HepG2 (cell line): ENCODE measurements at places on chromosomes 6 and 20. TPM values are rescaled to one million over a fixed set of nuclear protein-coding genes. Genes with fewer than 3 reads are reported as not detected.

Gene KCNQ5
- not detected in 2 replicates for total RNA-seq

Gene MYBL2
- 66.2 and 76.9 TPM in 2 replicates for total RNA-seq

Gene PDYN
- not detected in 2 replicates for total RNA-seq

Gene SFTA2
- total RNA-seq: not detected in 2 replicates

Gene DPPA5
- total RNA-seq: not detected in 2 replicates

Gene SLC12A5
- 5.3 and 5.4 TPM in 2 replicates for total RNA-seq

Gene TPD52L2
- total RNA-seq: 156 and 187 TPM in 2 replicates

Gene MPIG6B
- not detected in 2 replicates for total RNA-seq

Gene TBXT
- not detected in 2 replicates for total RNA-seq

Gene IGF2R
- total RNA-seq: 44.8 and 70.0 TPM in 2 replicates

Gene AIF1
- not detected in 2 replicates for total RNA-seq

Gene OR2H1
- total RNA-seq: not detected in 2 replicates

Gene PRICKLE4
- total RNA-seq: 1.2 TPM in 1 of 2 replicates, not detected in the other

Gene CST2
- total RNA-seq: not detected in 2 replicates

Gene C6orf120
- total RNA-seq: 24.9 and 29.9 TPM in 2 replicates

Gene ANGPT4
- total RNA-seq: not detected in 2 replicates

Gene C6orf58
- total RNA-seq: not detected in 2 replicates

Gene ZBTB2
- total RNA-seq: 22.8 and 31.7 TPM in 2 replicates

Gene DACT2
- total RNA-seq: not detected in 2 replicates

Gene FAM209A
- total RNA-seq: 0.15 TPM in 1 of 2 replicates, not detected in the other

Gene NDUFAF4
- 59.7 and 89.4 TPM in 2 replicates for total RNA-seq

Gene BNIP5
- not detected in 2 replicates for total RNA-seq

Gene PCK1
- 5.4 and 12.6 TPM in 2 replicates for total RNA-seq

Gene SYTL3
- 0.11 and 0.17 TPM in 2 replicates for total RNA-seq

Gene NKX2-4
- total RNA-seq: not detected in 2 replicates

Gene LTA
- not detected in 2 replicates for total RNA-seq

Gene SPO11
- total RNA-seq: not detected in 2 replicates

Gene NKX2-2
- not detected in 2 replicates for total RNA-seq

Gene PTCRA
- total RNA-seq: not detected in 2 replicates

Gene ARHGAP40
- 0.44 and 0.75 TPM in 2 replicates for total RNA-seq

Gene SLC16A10
- 11.3 and 20.1 TPM in 2 replicates for total RNA-seq

Gene ARMC12
- not detected in 2 replicates for total RNA-seq

Gene ULBP2
- total RNA-seq: not detected in 2 replicates

Gene MCHR2
- total RNA-seq: not detected in 2 replicates

Gene VWA7
- 0.79 and 0.86 TPM in 2 replicates for total RNA-seq

Gene C6orf89
- total RNA-seq: 23.9 and 32.2 TPM in 2 replicates

Gene CYP39A1
- not detected in 2 replicates for total RNA-seq

Gene HLA-DQB2
- not detected in 2 replicates for total RNA-seq

Gene LY6G6D
- not detected in 2 replicates for total RNA-seq

Gene KCNK15
- not detected in 2 replicates for total RNA-seq

Gene FAM210B
- total RNA-seq: 75.9 and 88.4 TPM in 2 replicates

Gene RIMS1
- not detected in 2 replicates for total RNA-seq

Gene MLIP
- total RNA-seq: 0.33 TPM in 1 of 2 replicates, not detected in the other

Gene ADISSP
- total RNA-seq: 70.0 and 90.6 TPM in 2 replicates

Gene TMC2
- total RNA-seq: not detected in 2 replicates

Gene MTFR2
- 10.7 and 12.5 TPM in 2 replicates for total RNA-seq

Gene GID8
- 59.8 and 74.4 TPM in 2 replicates for total RNA-seq
